ENCODE measurements at places on chromosomes 5 and 9.

DNA sequence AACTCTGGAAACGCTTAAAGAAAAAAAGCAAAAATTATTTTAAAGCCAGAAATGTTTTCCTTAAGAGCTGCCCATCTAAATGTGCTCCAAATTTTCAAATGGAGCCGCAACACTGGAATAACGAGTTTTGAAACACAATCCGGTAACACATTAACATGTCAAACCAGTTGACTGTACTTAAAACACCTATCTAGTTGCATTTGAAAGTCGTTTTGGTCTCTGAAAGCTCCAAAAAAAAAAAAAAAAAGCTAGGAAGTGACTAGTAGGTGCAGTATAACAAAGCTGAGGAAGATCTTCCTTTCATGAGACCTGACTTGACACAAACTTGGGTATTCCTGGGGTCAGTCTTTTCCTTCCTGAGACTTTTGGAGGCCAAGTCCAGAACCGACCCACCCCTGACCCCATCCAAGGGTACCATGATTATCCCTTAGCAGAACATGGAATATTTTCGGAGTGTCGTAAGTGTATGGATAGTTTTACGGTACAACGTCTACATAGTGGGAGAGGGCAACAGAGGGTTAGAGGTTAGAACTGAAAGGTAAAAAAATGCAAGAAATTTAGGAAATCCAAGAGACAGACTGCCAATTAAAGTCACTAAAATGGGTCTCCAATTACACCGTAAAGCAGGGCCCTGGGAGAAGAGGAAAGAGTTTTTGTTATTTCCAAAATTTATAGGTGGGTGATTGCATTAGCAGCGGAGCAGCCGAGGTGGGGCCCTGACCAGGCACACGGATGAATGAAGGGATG is 812 bp downstream of the CETN3 start:
- no peak for DNase-seq

- DNase-seq, result no peak
Observed at GRCh38 chr9:93670208-93671019, 94.0 kb downstream of the PHF2 start.

DNA sequence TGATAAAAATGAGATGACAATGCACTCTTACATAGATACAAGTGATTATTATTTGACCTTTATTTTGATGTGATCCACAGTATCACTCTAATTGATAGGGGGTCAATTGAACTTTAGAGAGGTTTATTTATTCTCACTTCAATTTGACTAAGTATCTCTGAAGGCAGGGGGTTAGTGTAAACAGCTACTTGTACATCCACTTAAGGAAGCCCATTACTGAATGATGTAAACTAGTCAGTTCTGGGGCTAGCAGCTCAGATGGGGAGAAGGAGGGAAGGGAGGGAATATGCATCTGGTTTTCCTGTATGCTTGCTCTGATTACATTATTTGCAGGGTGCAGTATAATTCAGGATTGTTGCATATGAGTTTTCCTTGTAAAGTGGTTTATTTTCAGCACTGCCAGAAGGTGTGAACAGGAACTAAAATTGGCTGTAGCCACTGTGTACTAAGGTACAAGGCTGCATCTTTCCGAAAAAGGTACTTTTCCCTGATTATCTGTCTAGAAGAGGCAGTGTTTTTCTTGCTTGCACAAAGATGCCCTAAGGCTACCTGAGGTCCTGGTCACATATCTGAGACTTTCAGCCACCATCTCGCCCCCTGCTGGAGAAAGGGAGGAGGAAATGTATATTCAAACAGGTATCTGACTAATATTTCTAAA is 51.2 kb downstream of the MRPS27 start:
- DNase-seq, result no peak

DNA sequence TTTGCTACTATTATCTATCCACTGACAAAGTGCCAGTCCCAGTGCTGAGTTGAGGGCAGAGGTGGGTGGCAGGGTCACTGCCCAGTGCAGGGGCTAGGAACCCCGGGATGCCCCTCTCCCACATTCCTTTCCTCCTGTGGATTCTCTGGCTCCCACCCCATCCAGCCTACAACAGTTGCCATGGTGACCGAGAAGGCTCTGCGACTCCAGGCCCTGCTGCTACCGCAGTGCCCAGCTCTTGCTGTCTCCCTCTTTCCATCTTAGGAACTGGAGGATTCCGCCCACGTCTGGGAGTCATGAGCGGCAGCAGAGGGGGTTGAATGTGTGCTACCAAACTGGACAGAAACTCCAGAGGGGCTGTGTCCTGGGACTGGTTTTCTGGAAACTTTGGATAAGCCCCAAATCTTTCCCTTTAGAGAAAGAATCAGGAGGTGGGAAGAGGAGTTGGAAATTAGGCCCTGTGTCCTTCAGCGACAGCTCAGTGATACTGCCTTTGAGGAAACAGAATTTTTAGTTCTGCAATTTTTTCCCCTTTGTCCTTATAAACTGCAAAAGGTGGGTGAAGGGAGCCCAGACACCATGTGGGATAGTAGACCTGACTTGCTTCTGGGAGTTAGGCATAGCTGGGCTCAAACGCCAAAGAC is 20.7 kb upstream of the C5orf47 start:
- DNase-seq, result no peak

- no peak for DNase-seq
Observed at GRCh38 chr5:62627901-62628300, 49.3 kb downstream of the LRRC70 start.

DNA sequence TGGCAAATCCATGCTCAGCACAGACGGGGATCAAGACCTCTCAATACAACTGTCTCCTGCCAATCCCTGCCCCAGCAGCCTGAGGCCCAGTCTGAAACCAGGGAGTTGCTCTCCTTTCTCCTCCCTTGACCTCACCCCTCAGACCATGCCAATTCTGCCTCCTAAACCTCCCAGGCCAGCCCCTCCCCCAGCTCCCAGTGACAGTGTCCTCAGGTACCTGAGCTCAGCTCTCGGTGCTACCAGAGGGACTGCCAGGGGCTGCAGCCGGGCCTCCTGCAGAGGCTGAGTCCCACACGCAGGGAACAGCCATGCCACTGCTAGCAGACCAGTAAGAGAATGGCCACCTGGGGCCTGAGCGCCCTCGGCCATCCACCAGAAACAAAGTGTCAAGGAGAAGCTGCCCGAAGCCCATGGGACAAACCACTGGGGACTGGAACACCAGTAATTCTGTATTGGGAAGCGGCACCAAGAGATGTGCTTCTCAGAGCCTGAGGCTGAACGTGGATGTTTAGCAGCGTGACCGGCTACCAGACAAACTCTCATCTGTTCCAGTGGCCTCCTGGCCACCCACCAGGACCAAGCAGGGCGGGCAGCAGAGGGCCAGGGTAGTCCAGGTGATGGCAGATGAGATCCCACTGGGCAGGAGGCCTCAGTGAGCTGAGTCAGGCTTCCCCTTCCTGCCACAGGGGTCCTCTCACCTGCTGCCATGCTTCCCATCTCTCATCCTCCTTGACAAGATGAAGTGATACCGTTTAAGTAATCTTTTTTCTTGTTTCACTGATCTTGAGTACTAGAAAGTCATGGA is 557 bp upstream of the IL3 start:
- DNase-seq, result no peak

GRCh38 chr5:54986269-54986654 is 869 bp upstream of the ESM1 start:
- no peak for DNase-seq

GRCh38 chr5:142432369-142432863 is 107.6 kb upstream of the SPRY4 start:
- DNase-seq, result no peak

DNA sequence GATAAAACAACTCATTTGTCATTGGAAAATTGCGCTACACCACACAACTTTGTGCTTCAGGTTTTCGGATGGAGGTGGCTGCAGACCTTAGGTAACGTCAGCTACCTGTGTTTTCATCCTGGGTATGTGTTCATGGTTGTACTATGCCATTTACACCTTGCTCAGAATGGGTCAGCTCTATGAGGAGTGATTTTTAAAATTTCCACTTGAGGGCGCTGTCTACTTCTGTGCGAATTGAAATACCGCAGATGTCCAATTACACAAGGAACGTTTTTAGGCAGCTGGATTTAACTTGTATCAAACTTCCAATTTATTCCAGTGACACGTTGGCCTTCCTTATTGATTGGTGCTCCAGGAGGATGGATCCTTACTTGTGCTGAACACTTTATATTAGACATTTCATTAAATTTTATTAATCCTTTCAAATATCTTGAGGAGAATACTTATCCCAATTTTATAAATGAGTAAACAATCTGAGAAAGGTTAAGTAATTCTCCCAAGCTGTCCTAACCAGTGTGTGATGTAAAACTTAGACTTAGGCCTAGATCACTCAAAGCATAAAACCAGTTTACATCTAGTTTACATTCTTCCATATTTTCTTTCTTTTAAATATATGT is 23.4 kb downstream of the DMRTA1 start:
- DNase-seq, result no peak

- peak; percentile 68 for DNase-seq
Observed at GRCh38 chr5:17343675-17344074, 126.2 kb downstream of the BASP1 start.
